ENCODE measurements at places on chromosomes 2 and 18. TPM values are rescaled to one million over a fixed set of nuclear protein-coding genes. Genes with fewer than 3 reads are reported as not detected.

PRKAG3 gene
- total RNA-seq = 0.32 TPM

GRCh38 chr2:188138313-188138712 lies 153.4 kb upstream of the GULP1 start:
- no peak for DNase-seq

GRCh38 chr2:232693344-232693743 lies 3.8 kb upstream of the GIGYF2 start:
- DNase-seq = no peak

DNA sequence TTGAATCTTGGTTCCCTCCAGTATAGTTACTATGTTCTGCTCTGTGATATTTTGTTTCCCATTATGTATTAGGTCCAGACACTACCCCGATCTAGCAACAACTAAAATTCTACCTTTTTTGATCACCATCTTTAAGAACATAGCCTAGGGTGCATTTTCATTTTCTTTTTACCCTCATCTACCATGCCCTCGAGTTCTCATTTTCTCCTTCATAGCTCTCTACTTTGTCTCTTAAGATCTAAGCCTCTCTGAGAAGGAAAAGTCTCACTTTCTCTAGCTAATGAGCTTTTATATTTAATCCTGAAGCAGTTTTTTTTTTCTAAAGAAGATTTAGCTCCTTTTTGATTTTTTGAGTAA lies 1089.4 kb upstream of the SLC39A10 start:
- DNase-seq = no peak

- DNase-seq = no peak
These were observed 34.6 kb upstream of the TMEM17 start for GRCh38 chr2:62540408-62541168.

GRCh38 chr2:227323818-227324217 lies 1.2 kb upstream of the MFF start:
- DNase-seq = no peak

NT5DC4 gene
- not detected for total RNA-seq

PRKD3 gene
- total RNA-seq = 24.8 TPM

TMX3 gene
- total RNA-seq = 23.3 TPM

- DNase-seq = no peak
These were observed 143.4 kb upstream of the STK17B start for GRCh38 chr2:196314780-196315179.

DNA sequence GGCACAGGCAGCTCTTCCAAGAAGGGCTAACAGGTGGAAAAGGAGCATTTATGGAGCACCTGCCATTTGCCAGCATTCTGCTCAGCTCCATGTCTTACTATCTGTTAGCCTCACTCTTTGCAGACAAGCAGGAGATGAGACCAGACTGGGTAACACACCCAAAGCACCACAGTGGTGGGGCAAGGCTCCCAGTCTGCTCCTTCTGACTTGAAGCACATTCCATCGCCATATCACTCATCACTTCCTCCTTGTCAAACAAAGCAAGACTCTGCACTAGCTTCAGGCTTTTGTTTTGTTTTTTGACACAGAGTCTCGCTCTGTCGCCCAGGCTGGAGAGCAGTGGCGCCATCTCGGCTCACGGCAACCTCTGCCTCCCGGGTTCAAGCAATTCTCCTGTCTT lies 182.8 kb downstream of the MGAT5 start:
- no peak for DNase-seq

ANKRD30BL gene
- total RNA-seq = not detected

DNA sequence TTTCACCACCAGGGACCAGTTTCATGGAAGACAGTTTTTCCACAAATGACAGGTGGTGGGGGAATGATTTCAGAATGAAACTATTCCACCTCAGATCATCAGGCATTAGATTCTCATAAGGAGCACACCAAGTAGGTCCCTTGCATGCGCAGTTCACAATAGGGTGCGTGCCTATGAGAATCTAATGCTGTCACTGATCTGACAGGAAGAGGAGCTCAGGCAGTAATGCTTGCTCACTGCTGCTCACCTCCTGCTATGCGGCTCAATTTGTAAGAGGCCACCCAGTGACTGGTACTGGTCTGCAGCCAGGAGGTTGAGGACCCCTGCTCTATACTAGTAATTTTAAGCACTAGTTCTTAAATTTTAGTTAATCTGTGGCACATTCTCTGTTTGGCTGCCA lies 107.8 kb downstream of the IKZF2 start:
- DNase-seq = no peak

GRCh38 chr2:12169721-12170120 lies 423.3 kb downstream of the LPIN1 start:
- DNase-seq = no peak

DNA sequence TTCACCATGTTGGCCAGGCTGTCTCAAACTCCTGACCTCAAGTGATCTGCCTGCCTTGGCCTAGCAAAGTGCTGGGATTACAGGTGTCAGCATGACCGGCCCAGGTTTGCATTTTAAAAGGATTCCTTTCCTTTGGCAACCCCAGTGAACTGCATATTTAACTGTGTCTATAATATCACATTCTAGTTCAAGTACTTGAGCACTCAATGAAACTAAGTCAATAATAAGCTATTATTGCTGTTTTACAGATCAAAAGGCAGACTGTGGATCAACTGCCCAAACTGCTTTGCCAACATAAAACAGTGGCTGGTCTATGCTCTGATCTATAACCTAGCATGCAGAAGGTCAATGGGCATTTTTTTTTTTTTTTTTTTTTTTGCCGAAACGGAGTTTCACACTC lies 144.5 kb downstream of the USP34 start:
- DNase-seq = no peak

DNA sequence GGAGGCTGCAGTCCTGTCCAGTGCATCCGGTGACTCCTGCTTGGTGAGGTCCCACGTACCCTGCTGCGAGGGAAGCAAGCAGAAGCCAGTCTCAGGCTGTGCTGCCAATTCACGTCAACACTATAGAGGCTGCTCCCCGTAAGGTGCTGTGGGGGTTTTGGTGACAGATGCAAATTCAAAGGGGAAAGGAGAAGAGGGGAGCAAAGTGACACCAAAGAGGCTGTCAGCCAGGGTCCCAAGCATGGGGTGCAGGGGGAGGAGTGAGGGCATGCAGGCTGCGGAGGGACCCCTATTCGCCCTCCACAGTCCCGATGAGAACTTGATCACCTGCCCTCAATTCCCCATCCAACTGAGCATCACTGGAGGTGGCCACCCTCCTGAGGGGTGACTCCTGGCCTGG lies 179.4 kb upstream of the HS6ST1 start:
- DNase-seq = no peak

- DNase-seq = no peak
These were observed 393.0 kb downstream of the CDH19 start for GRCh38 chr18:66210875-66211274.

SCYGR6 gene
- total RNA-seq = not detected

CENPO gene
- total RNA-seq = 2.0 TPM

CLEC4F gene
- 0.42 TPM for total RNA-seq

MYO7B gene
- total RNA-seq = 2.3 TPM

- DNase-seq = no peak
These were observed 8.6 kb downstream of the RBMS1 start for GRCh38 chr2:160484859-160485520.

HPCAL1 gene
- 44.4 TPM for total RNA-seq

- no peak for DNase-seq
These were observed 93.4 kb downstream of the SLC5A7 start for GRCh38 chr2:108079736-108080135.

DNA sequence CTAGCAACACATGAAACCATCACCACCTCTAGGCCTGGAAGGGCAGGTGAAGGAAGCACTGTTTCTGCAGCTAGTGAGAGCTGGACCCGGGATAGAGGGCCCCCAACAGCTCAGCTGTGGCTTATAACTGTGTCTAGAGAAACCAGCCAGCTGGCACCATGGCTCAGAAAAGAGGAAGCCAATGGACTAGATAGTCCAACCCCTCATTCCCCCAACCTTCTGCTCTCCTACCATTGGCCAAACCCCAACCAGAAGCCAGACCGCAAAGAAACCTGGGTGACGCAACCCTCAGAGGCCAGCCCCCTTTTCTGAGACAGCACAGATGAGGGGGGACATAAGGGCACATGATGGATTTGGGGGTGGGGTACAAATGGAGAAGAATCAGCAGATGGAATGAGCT lies 24.3 kb downstream of the SMYD1 start:
- no peak for DNase-seq

GRCh38 chr2:228599781-228600180 lies 418.3 kb upstream of the SPHKAP start:
- DNase-seq = no peak

TDRD15 gene
- not detected for total RNA-seq

- no peak for DNase-seq
These were observed 96.6 kb upstream of the GPR45 start for GRCh38 chr2:105144941-105145300.

- DNase-seq = no peak
These were observed 164.8 kb upstream of the DOCK10 start for GRCh38 chr2:225207043-225207442.

DNA sequence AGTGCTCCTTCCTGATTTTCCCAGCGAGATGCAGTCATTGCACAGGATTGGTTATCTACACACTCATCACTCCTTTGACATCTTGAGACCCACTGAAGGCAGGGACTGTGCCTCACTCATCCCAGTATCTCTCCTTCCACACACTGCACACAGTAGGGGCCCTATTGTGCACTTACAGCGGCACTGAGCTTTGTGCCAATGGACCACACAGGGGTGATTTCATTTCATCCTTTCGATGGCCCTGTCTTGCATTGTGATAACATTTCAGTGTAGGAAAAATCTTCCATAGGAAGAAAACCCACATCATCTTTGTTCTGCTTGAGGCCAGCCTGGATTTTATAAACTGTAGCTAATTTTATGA lies 11.0 kb upstream of the LRRFIP1 start:
- no peak for DNase-seq

DNA sequence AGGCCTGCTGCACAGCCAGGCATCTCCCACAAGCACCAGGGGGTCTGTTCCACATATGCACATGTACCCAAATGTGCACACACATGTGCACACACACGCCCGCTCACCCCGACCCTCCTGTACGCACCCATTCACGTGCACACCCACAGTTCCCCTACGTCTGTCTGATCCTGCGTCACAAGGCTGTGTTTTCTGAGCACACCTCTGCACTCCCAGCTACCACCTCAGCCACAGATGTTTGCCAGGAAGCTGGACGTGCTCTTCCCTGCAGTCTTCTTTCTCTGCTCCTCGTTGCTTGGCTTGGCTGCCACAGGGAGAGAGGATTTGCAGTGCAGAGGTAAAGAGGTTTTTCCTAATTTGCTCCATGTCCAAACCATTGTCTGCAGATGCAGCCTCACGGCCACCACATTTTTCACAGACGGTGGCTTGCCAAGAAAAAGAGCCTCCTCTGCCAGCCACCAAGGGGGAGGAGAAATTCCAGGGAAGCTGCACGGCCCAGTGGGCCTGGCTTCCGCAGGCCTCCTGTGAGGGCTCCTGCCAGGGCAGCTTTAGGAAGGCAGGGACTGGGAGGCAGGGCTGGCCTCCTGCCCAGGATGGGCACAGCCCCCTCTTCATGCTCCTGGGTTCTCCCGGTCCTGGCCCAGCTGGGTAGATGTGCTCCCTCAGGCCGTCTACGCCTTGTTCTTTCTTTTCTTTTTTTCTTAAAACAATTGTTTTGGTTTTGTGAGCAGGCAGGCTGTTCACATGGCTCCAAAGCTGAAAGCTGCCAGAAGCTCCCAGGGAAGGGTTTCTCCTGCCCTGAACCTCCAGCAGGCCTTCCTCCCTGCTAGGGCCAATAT lies 29.3 kb upstream of the HS6ST1 start:
- no peak for DNase-seq

MALL gene
- 38.7 TPM for total RNA-seq

- DNase-seq = no peak
These were observed 34.7 kb downstream of the PIEZO2 start for GRCh38 chr18:11114653-11115052.

- no peak for DNase-seq
These were observed 67.0 kb downstream of the CDH2 start for GRCh38 chr18:28109781-28110560.

DNA sequence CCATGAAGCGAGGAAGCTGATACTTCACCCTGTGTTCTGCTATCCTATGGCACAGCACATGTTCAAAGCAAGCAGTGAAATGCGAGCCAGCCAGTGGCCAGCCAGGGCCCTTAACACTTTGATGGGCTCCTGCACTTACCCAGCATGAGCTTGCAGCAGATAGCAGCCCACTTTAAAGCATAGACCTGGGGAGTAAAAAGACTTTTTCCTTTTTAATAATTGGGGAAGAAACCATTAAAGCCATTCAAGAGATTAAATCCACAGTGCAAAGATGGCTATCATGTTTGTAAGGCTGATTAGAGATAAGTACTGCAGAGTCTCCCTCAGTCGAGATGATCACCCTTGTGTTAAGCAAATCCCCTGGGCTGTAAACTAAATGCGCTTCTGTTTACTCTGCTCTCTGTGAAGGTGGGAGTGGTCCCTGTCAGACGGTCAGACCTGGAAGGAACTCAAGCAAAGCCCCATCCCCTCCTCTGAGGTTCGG lies 15.7 kb downstream of the CCBE1 start:
- DNase-seq = no peak

DNA sequence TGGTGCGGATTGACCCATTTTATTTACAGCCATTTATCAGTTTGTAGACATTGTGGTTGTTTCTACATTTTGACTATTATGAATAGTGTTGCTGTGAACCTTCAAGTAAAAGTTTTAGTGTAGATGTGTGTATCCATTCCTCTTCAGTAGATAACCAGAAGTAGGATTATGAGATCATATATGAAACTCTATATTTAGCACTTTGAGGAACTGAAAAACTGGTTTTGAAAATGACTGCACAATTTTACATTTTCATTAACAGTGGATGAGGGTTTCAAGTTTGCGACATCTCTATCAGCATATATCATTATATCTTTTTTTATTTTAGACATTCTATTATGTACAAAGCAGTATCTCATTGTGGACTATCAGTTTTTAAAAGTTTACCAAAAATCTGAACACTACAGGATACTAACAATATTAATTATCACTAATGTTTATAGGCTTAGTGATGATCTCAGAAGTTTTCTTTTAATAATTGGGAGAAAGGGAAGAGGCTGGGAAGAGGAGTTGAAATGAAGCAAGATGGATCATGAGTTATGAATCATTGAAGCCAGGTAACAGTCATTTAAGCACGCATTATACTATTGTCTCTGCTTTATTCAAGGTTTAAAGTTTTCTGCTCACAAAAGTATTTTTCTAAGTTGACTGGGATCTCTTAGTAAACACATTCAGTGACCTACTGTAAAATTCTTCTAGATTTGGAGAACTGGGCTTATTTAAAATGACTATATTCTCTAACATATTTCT lies 329.0 kb upstream of the LRATD1 start:
- DNase-seq = no peak

GRCh38 chr2:132971310-132972061 lies 301.5 kb upstream of the LYPD1 start:
- DNase-seq = no peak

Measured in lower leg skin (tissue), 4 donors.